Calu3 (cell line): ENCODE measurements at places on chromosomes 3 and 15. TPM values are rescaled to one million over a fixed set of nuclear protein-coding genes. Genes with fewer than 3 reads are reported as not detected.

DNA sequence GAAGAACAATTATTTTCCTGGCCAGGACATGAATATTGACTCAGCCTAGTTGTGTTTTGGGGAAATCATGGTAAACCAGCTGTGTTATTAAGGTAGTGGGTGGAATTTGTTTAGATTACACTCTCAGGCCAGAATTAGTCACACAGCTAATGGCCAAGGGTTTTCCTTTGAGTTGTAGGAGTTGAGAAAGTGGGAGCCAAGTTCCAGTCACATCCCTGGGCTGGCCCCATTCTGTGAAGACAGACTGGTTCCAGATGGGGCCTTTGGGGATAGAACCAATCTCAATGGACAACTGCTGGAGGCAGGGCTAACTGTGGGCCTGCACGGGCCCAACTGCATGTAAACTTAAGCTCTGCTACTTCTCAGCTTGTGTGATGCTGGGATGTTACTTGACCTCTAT lies 1.4 kb upstream of the RASL12 start:
- no peak for DNase-seq

LRTM1 gene
- not detected in 2 replicates for total RNA-seq

GRCh38 chr3:78970656-78971055 lies 797.1 kb downstream of the ROBO1 start:
- no peak for DNase-seq

RAB5A gene
- total RNA-seq: 66.7 and 75.4 TPM in 2 replicates

ESYT3 gene
- total RNA-seq: 3.2 and 3.5 TPM in 2 replicates

CAPN3 gene
- 2.1 and 2.3 TPM in 2 replicates for total RNA-seq

TMEM44 gene
- 44.0 and 52.6 TPM in 2 replicates for total RNA-seq

CLPX gene
- 44.9 and 50.3 TPM in 2 replicates for total RNA-seq

ZIC4 gene
- not detected in 2 replicates for total RNA-seq

LDHAL6B gene
- total RNA-seq: not detected in 2 replicates

TMC3 gene
- not detected in 2 replicates for total RNA-seq

GRCh38 chr3:179174898-179175297 lies 26.7 kb downstream of the PIK3CA start:
- no peak for DNase-seq

MESP1 gene
- total RNA-seq: 5.3 and 5.9 TPM in 2 replicates

DNA sequence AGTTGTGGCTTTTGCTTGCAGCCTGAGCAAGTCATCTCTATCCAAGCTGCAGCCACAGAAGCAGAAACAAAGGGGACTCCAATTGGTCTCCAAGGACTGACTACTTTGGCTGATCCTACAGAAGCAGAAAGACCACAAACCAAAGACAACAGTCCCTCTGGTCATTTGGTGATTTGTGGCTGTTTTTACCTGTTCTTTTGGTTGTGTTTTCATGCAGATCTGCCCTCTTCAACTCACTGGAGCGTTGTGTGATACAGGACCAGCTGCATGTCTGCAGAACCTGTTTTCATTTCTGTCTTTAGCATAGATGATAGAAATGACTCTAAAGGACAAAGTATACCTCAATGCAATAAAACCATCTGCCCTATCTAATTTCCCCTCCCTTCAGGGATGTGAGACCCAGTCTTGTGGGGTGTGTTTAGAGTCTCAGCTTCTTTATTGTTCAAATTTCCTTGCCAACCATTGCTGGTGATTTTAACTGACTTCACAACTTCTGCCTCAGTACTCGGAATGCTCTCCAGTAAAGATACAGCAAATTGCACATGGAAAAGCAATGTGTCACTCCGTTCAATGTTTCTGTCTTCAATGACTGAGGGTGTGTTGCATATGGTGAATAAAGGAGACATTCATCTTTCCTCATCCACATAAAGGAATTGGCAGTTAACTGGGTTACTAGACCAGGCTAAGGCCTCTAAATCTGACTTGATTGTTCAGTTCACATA lies 48.9 kb upstream of the SLC7A14 start:
- DNase-seq: no peak

ITPKA gene
- total RNA-seq: 0.61 and 0.68 TPM in 2 replicates

- no peak for DNase-seq
Measured at GRCh38 chr3:124063197-124063909, 71.4 kb upstream of the ROPN1 start.

ZPLD1 gene
- 0.64 and 1.2 TPM in 2 replicates for total RNA-seq

LSAMP gene
- total RNA-seq: 0.90 and 1.0 TPM in 2 replicates

KLHL40 gene
- not detected in 2 replicates for total RNA-seq

CKMT1A gene
- 0.66 and 1.2 TPM in 2 replicates for total RNA-seq
